Gastrocnemius medialis (tissue), 4 donors: ENCODE measurements at places on chromosomes 16 and 17. TPM values are rescaled to one million over a fixed set of nuclear protein-coding genes. Genes with fewer than 3 reads are reported as not detected.

- H3K27ac ChIP-seq: no peak overlapping the region
- H3K4me3 ChIP-seq: no peak overlapping the region
- no peaks in the 10 kb centered on the region for H3K36me3 ChIP-seq
- peaks cover 30% of the 10 kb centered on the region for H3K27me3 ChIP-seq
- peaks cover 13% of the 10 kb centered on the region for H3K4me1 ChIP-seq
Measured at GRCh38 chr17:46976626-46977270, 2.3 kb downstream of the RPRML start.

GRCh38 chr17:4607261-4607741 lies 23.0 kb downstream of the SMTNL2 start:
- no peak overlapping the region for H3K4me3 ChIP-seq
- H3K36me3 ChIP-seq: no peaks in the 10 kb centered on the region
- DNase-seq: peak; percentile 28
- peak overlapping the region; percentile 86 for H3K27ac ChIP-seq
- no peaks in the 10 kb centered on the region for H3K27me3 ChIP-seq

DNA sequence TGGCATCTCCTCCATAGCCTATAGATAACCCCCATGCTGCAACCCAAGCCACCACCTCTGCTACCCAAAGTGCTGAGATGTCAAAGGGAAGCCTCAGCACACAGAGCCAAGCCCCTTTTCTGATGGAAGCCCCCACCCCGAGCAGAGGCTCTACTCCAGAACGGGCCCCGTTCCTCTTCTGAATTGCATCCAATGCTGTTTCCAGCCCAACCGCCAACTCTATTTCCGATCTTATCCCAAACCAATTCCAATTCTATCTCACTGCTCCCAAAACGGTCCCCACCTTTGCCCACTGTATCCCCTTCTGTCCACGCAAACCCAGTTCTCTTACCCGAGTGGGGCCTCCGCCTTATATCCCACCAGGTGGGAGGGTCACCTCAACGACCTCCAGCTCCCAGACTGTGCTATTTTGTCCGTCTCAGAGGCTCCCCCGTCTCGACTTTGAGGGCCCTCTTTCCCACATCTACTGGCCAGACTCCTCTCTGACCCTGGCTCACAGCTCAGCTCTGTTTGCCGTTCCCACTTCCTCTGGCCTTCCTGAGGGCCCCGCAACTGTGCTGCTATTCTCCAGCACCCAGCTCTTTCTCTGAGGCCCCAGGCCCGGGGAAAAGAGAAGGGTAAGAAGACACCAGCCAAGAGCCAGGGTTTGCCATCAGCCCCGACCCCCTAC lies 487 bp downstream of the SRL start:
- no peaks in the 10 kb centered on the region for H3K36me3 ChIP-seq
- no peaks in the 10 kb centered on the region for H3K27me3 ChIP-seq
- no peak for DNase-seq
- peak overlapping the region; percentile 99 for H3K27ac ChIP-seq
- peaks cover 43% of the 10 kb centered on the region for H3K4me1 ChIP-seq

DNA sequence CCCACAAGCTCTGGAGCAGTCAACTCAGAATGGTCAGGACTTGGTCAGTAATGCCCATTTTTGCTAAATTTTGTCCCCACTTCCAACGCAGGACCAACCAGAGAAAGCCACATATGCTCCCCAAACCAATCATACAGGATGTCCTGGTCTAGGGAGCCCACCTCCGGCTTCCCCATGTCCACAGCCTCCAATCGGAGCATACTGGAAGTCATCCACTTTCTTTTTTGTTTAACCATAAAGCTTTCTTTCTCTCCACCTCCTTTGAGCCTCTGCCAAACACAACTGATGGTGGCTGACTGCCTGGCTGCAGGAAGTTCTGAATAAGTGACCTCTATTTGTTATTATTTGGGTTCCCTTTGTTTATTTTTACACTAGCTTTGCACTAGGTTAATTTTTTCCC lies 549.1 kb downstream of the WWOX start:
- no peaks in the 10 kb centered on the region for H3K36me3 ChIP-seq
- no peaks in the 10 kb centered on the region for H3K27me3 ChIP-seq

DNA sequence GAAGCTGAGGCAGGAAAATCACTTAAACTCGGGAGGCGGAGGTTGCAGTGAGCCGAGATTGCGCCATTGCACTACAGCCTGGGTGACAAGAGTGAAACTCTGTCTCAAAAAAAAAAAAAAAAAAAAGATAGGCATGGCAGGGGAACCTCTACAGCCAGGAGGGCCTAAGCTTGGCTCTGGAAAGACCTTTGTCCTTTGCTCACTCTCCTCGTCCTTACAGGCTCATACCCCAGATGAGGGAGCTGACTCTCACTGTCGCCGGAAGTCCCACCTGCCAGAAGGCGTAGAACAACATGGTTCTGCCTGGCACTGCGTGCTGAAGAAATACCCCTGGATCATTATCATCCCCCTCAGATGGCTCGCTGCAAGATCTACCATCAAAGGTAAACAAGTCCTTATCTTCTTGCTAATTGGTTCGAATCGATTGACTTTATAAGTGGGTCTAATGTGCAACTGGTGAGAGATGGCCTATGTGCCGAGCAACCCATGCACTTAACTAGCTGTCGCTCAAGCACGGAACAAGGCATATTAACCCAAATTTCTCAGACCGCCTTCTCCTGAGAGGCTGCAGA lies 29.7 kb downstream of the RTN4RL1 start:
- no peak for DNase-seq
- H3K4me3 ChIP-seq: no peak overlapping the region
- no peaks in the 10 kb centered on the region for H3K27me3 ChIP-seq

RGS11 gene
- total RNA-seq: 2.2 TPM
